Kidney epithelial cell (primary cell): ENCODE measurements at places on chromosomes 5 and 9.

DNA sequence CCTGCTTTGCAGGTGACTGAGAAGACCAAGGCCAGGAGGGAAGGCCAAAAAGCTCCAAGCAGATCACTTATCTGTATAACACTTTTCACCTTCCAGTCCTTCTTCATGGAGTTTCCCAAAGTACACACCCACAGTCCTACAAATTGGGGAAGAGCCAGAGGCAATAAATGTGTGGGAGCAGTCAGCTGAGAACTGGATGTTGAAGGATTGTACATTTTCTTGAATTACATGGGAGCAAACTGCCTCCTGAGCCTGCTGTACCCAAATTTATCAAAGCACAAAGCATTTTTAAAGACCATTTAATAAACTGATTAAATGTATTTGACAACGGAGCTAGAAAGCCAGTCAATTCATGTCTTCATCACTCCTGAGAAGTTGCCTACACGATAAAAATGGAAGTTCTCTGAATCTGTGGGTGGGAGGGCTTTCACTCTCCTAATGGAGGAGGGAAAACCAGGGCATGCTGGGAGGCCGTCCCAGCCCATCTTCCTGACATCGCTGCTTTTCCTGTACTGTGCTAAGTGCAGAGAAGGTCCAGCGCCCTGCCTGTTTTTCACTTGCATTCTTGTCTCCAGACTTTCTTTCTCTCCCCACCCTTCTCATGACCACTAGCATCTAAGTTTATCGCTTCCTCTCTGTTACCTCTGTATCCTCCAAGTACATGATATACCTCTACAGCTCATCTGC is 79.0 kb downstream of the KCNIP1 start:
- no peak for DNase-seq

DNA sequence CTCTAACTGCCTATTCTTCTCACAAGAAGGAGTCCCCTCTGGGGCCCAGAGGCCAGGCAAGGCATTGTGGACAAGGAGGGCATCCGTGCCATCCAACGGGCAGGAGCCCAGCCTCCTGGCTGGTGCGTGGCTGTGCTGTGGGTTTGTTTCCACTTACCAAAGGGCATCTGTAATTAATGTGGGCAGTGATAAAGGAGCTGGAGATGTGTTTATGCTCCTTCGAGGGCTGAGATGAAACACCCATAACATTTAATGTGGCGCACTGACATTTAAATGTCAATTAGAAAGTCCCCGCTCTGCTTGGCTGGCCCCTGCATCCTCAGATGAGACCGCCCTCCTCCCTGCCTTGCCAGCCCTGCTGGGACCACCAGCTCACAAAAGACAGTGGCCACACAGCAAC is 57.1 kb downstream of the KCNIP1 start:
- no peak for DNase-seq

- DNase-seq: no peak
Observed at GRCh38 chr9:78582821-78583220, 285.9 kb downstream of the PSAT1 start.

DNA sequence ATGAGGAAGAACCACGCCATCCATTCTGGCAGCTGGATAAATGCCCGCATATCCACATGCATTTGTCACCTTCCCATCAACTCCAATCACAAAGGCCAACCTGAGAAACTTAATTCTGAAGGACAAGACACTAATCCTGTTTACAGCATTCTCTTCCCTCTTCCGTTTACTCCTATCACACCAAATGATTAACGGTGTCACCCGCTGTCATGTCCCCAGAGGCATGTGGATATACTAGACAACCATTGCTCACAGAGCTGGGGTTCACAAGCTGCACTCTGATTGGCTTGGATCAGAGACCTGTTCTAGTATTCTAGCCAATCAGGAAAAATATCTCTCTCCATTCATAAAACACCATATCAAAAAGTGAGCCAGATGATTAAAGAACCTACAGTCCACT is 3.6 kb downstream of the MACROH2A1 start:
- no peak for DNase-seq

DNA sequence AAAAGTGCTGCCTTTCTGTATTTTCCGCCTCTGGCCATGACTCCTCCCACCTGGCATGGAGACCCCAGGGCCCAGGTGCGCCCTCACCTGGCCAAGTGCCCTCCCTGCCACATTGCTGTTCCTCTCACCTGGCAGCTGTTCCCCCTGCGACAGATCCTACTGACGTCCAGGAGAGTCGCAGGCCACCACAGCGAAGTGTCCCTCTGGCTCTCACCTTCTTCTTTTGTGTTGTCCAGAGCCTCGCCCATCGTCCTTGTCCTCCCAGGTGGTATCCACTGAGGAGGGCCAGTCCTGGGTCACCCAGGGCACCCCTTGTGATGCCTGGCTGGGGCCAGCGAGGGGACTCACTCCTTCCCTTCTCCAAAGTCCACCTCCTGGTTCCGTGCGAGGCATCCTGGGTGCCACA is 2.6 kb downstream of the NKD2 start:
- DNase-seq: no peak

- DNase-seq: no peak
Observed at GRCh38 chr5:34630596-34630995, 25.5 kb upstream of the RAI14 start.

DNA sequence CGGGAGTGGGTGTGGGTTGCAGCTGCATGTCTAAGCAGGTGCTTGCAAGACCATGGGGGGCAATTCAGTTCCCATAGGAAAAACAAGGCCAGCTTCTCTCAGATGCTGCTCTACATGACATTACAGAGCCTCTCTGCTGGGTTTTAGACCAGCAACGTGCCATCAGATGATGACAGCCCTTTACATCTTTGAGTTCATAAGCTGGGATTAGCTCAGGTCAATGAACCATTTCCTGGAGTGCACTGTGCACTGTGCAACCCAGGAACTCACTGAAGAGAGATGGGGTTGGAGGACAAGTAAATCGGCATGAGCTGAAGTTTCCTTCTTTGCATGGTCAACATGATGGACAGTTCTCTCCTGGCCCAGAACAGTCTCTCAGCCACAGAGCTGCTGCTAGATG is 160.6 kb downstream of the MARCHF11 start:
- DNase-seq: no peak

DNA sequence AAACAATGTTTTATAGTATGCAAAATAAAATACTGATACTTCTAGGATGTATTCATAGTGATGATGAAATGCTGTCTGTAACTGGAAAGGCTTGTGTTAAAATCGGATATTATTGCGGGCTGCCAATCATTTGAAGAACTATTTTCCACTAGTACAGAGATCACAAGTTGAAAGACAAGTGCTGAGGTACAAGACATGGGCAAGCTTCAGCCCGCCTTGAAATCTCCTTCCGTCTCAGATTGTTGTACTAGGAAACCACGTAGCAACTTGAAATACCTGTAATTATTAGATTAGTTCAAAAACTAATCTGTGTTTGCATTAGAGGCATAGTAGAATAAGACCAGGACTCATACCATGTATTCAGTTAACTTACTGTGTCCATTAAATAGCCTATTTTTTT is 218.2 kb downstream of the ARHGEF28 start:
- no peak for DNase-seq

GRCh38 chr9:94757158-94757557 is 30.7 kb downstream of the AOPEP start:
- DNase-seq: peak; percentile 43

DNA sequence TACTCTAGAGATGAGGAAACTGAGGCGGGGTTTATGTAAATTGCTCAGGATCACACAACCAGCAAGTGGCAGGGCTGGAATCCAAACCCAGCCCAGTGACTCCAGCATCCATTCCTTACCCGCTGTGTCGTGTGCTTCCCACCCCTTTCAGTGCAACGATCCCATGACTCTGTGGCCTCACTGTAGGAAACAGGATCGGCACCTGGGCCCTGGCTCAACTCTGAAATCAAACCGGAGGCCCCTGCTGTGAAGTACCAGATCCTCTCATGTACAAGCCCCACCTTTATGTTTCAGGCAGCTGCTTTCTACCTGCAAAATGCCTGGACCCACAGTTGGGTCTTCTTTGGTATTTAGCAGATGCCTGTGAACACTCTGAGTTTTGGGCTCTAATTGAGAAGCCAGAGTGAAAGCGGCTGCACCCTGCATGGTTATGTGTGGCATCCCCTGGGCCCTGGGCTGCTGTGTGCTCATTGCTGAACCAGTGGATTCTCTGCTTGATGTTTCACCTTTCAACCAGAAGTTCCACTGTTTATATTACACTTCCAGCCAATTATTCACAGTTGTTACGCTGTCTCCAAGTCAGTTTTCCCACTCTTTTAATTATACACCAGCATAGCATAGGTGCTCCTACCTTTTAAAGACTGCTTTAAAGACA is 36.7 kb downstream of the ABLIM3 start:
- DNase-seq: no peak

DNA sequence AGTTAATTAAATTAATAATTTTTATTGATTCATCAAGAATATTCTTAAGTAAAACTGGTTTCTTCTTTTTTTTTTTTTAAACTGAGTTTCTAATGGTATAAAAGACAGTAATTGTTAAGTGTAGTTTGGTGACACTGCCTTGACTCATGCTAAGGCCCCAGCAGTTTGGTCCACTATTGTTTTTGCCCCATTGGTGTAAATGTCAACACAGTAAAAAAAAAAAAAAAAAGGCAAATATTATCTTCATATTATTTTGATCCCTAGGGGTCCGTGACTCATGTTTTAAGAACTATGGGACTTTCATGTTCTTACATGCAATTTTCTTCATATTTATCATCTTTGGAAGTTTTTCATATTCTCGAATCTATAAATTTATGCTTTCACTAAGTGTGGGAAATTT is 29.2 kb upstream of the JAK2 start:
- no peak for DNase-seq

GRCh38 chr5:75460942-75461610 is 50.4 kb downstream of the CERT1 start:
- DNase-seq: no peak

- no peak for DNase-seq
Observed at GRCh38 chr9:75539523-75539922, 350.9 kb upstream of the PCSK5 start.

GRCh38 chr5:75167345-75167744 is 69.3 kb downstream of the ANKRD31 start:
- DNase-seq: no peak

GRCh38 chr9:135350003-135350315 is 129.6 kb upstream of the PPP1R26 start:
- no peak for DNase-seq

DNA sequence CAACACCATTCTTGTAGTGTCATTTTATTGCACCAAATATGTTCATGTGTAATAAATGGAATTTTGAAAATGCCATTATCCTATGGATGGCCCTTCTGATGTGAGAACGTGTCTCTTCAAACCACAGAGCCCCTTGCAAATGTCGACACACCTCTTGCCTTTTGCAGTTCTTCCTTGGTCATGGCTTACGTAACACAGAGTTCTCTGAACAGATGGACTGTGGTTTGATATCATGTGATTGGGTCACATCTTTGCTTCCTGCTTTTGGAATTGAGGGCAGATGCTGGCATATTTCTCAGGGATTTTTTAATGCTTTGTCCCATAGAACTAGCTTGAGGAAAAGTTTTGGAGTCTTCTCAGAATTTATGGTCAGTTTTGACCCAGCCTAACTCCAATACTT is 4.6 kb downstream of the TGFBR1 start:
- DNase-seq: no peak

DNA sequence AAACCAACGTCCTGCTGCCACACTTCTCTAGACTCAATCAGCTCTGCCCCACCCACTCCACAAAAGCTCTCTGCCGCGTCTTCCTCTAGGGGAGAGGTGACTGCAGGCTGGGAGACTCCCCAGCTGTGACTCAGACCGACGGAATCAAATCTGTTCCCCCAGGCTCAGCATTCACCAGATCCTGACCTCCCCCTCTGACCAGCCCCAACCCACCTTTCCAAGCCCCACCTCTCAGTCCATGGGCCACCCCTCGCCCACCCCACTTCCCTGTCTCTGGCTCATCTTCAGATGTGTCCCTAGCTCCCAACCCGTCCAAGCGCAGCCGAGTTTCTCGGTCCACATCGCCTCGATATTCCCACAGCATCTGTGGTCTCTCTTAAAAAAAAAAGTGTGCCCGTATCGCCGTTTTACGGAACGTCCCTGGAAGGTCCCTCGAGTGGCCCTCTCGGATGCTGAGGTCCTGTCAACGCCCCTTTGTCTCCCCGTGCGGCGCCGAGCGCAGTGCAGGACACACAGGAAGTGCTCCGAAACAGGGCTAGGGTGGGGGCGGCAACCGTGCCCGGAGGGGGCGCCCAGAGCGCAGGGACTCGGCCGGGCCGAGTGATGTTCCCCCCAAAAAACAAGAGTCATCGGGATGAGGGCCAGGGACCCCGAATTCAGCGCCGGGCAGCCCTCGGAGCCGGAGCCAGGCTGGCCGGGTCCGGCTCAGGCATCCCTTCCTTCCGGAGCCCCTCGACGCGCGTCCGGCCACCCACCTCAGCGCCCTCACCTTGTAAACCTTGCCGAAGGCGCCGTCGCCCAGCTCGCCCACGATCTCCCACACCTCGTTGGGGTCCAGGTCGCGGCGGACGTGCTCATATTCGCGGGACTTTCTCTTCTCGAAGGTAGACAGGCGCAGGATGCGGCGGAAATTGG is 649 bp downstream of the STK10 start:
- no peak for DNase-seq

- no peak for DNase-seq
Observed at GRCh38 chr5:32044434-32044833, 129.7 kb downstream of the GOLPH3 start.

GRCh38 chr9:129774791-129775447 is 22.1 kb upstream of the PTGES start:
- DNase-seq: no peak

- no peak for DNase-seq
Observed at GRCh38 chr5:90289837-90290236, 119.7 kb downstream of the CETN3 start.

GRCh38 chr5:167096816-167097215 is 1194.6 kb upstream of the WWC1 start:
- DNase-seq: no peak

DNA sequence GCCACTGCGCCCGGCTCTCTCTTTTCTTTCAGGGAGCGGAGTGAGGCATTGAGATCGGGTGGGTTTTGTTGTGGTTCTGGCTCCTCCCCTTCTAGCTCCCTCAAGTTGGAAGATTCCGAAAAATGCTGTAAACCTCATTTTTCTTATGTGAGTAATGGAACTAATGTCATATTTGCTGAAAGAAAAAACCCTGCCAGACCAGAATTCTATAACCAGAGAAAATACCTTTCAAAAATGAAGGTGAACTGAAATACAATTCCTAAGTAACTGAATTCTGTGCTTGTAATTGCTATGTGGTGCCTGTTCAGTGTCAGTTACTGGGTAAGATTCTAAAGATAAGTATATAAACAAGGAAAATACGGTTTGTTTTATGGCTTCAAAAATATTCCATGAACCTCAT is 30.9 kb upstream of the CDK20 start:
- DNase-seq: no peak

DNA sequence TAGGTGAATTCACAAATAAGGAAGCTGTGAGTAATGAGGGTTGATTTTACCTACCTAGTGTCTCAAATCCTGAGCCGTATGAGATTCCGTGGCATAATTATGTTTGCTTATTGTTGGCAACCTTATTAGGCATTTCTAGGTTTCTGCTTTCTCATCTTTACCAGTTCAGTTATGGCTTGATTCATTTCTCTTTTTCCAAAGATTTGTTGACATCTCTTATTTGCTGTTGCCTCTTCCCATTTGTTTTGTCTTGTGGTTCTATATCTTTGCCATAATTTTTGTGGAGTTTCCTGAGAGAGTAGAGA is 470 bp downstream of the IL31RA start:
- no peak for DNase-seq
